ENCODE measurements at places on chromosomes 2 and 18. TPM values are rescaled to one million over a fixed set of nuclear protein-coding genes. Genes with fewer than 3 reads are reported as not detected.

- peaks cover 11% of the 10 kb centered on the region for H3K4me1 ChIP-seq
- peak; percentile 92 for DNase-seq
- peak overlapping the region; percentile 32 for H3K4me3 ChIP-seq
- peaks cover 7% of the 10 kb centered on the region for H3K27me3 ChIP-seq
- H3K27ac ChIP-seq: peak overlapping the region; percentile 70
Measured at GRCh38 chr2:3651691-3652648, 6.0 kb upstream of the ALLC start.

- no peaks in the 10 kb centered on the region for H3K27me3 ChIP-seq
- no peak overlapping the region for H3K27ac ChIP-seq
- H3K4me3 ChIP-seq: no peak overlapping the region
- no peaks in the 10 kb centered on the region for H3K36me3 ChIP-seq
- no peaks in the 10 kb centered on the region for H3K4me1 ChIP-seq
Measured at GRCh38 chr2:123512547-123512946, 512.5 kb upstream of the CNTNAP5 start.

- peaks cover 46% of the 10 kb centered on the region for H3K36me3 ChIP-seq
- H3K4me3 ChIP-seq: no peak overlapping the region
- H3K27me3 ChIP-seq: no peaks in the 10 kb centered on the region
- H3K4me1 ChIP-seq: no peaks in the 10 kb centered on the region
- no peak overlapping the region for H3K27ac ChIP-seq
- no peak for DNase-seq
Measured at GRCh38 chr2:121375621-121376159, 90.7 kb upstream of the TFCP2L1 start.

DNA sequence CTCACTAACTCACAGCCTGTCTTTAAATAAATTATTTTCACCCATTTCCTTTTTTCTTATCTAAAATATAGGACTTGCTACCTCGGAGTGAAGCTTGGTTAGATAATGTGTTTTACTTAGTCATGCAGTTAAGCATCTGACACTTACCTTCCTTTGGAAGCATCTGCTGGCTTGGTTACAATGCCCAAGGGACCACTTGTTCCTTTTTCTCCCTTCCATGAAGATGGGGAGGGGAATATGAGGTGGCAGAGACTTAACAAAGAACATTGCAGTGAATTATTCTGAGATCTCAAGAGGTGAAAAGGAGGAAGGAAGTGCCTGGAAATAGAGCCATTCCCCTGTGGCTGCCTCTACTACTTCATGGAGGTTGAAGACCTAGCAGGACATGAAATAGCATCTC is 145.4 kb upstream of the FOSL2 start:
- H3K4me1 ChIP-seq: no peaks in the 10 kb centered on the region
- peaks cover 48% of the 10 kb centered on the region for H3K36me3 ChIP-seq
- DNase-seq: no peak
- no peak overlapping the region for H3K27ac ChIP-seq

GRCh38 chr18:12686100-12686499 is 16.4 kb downstream of the CEP76 start:
- no peak overlapping the region for H3K27ac ChIP-seq
- peaks cover 4% of the 10 kb centered on the region for H3K4me1 ChIP-seq
- peaks cover 15% of the 10 kb centered on the region for H3K36me3 ChIP-seq
- no peak overlapping the region for H3K4me3 ChIP-seq
- H3K27me3 ChIP-seq: no peaks in the 10 kb centered on the region

DNA sequence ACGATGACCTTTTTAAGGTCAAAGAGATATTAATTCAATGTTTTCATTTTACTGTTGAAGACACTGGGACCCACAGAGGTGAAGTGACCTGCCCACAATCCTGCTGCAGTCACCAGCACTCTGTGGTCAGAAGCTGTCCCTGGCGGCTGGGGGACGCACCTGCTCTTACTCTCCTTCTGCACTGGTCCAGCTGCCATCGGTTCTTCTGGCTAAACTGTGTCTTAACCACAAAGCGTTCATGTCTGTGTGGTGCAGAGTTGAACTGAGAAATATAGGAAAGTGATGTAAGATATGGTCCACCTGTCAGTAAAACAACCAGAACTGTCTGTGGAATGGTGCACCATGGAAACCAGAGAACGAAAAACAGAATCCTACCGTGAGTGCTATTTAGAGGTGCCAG is 44.9 kb upstream of the SMIM21 start:
- H3K36me3 ChIP-seq: no peaks in the 10 kb centered on the region
- DNase-seq: no peak
- peaks cover 4% of the 10 kb centered on the region for H3K27me3 ChIP-seq
- no peaks in the 10 kb centered on the region for H3K4me1 ChIP-seq

DNA sequence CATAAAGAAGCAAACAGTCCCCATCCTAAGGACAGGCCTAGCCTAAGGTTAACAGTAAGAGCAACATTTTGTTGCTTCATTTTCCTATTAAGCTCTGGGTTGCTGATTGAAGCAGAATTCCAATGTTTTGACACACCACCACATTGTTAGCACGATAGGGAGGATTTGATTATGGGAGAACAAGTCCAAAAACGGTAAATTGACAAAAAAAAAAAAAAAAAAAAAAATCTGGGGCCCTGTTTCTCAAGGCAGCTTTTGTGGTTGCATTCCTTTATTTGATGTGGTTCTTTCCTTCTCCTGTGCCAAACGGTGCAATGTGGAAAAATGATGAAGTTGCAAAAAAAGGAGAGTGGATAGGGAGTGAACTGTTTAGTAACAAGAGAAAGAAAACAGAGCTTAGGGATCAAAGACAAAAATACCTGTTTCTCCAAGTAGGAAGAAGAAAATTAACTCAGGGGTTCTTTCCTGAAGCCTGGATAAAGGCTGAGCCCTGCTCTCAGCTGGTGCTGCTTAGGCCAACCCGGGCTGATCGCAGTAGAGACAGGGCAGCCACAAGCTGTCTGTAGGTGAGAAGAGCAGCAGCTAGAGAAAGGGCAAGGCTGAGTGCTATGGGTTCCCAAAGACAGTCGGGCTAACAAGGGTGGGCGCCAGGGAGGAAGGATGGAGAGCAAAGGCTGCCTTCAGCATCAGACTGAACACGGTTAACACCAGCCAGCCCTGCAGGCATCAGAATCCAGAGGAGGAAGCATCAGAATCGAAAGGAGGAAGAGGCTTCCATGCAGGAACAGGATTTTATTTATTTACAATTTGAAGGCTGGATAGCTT is 167.8 kb upstream of the FOSL2 start:
- DNase-seq: no peak
- H3K36me3 ChIP-seq: no peaks in the 10 kb centered on the region
- no peaks in the 10 kb centered on the region for H3K27me3 ChIP-seq
- peaks cover 29% of the 10 kb centered on the region for H3K4me1 ChIP-seq

- H3K4me1 ChIP-seq: peaks cover 26% of the 10 kb centered on the region
- peaks cover 78% of the 10 kb centered on the region for H3K27me3 ChIP-seq
- H3K27ac ChIP-seq: no peak overlapping the region
- DNase-seq: no peak
- no peaks in the 10 kb centered on the region for H3K36me3 ChIP-seq
Measured at GRCh38 chr2:104857262-104858005, 3.5 kb downstream of the POU3F3 start.

DNA sequence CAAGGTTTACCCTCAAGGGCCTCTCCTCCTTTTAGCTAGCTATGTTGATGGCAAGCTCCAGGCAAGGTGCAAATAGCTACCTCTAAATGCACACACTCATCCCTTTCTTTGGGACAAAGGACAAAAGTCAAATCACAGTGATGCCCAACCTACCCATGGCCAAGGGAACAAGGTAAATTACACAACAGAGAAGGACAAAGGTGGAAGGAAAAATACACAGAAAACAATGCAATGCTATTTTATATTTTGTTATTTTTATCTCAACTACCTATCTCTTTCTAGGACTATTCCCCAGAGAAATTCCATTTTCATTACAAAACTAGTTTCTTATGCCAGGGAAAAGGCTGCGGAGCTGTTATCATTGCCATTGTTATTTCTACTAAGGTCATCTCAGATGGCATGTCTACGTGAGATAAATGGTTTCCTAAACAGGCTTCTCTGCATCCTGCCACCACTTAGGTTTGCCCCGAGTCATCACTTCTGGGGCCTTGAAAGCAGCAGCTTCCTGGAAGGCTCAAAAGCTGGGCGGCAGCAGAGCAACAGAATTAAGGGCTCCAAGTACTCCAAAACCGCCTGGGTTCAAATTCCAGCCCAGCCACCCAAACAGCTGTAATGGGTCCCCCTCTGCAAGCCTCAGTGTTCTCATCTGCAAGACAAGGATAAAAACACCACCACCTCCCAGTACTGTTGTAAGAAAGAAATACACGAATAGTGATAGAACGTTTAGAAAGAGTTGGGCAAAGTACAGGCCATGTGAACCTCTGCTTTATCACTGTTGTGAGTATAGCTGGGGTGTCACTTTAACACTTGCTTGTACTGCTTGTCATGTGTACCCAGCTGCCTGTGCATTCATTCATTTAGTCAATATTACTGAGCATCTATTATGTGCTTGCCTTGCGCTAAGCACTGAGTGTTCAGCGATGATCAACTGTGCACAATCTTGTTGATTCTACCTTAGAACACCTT is 20.9 kb downstream of the BCL2 start:
- H3K27me3 ChIP-seq: no peaks in the 10 kb centered on the region
- peak overlapping the region; percentile 15 for H3K27ac ChIP-seq
- no peaks in the 10 kb centered on the region for H3K36me3 ChIP-seq
- peaks cover 95% of the 10 kb centered on the region for H3K4me1 ChIP-seq
- peak; percentile 82 for DNase-seq

GRCh38 chr2:18771212-18771611 is 181.8 kb upstream of the NT5C1B start:
- no peak for DNase-seq
- H3K4me3 ChIP-seq: no peak overlapping the region
- H3K36me3 ChIP-seq: no peaks in the 10 kb centered on the region
- no peaks in the 10 kb centered on the region for H3K4me1 ChIP-seq
- H3K27me3 ChIP-seq: no peaks in the 10 kb centered on the region

DNA sequence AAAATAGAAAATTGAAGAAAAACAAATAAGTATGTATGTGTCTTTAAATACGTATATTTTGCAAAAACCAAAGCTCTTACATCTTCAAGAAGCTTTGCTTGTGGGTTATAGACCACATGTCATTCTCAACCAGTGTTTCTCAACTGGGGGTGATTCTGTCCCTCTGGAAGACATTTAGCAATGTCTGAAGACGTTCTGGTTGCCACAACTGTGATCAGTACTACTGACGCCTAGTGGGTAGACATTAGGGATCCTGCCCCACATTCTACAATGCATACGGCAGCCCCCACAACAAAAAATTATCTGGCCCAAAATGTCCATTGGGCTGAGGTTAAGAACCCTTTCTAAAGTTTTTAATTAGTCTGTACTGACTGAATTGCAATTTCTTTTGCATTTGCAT is 48.4 kb downstream of the UNC50 start:
- H3K4me3 ChIP-seq: no peak overlapping the region
- DNase-seq: no peak
- peaks cover 9% of the 10 kb centered on the region for H3K36me3 ChIP-seq
- H3K4me1 ChIP-seq: no peaks in the 10 kb centered on the region
- no peaks in the 10 kb centered on the region for H3K27me3 ChIP-seq

DNA sequence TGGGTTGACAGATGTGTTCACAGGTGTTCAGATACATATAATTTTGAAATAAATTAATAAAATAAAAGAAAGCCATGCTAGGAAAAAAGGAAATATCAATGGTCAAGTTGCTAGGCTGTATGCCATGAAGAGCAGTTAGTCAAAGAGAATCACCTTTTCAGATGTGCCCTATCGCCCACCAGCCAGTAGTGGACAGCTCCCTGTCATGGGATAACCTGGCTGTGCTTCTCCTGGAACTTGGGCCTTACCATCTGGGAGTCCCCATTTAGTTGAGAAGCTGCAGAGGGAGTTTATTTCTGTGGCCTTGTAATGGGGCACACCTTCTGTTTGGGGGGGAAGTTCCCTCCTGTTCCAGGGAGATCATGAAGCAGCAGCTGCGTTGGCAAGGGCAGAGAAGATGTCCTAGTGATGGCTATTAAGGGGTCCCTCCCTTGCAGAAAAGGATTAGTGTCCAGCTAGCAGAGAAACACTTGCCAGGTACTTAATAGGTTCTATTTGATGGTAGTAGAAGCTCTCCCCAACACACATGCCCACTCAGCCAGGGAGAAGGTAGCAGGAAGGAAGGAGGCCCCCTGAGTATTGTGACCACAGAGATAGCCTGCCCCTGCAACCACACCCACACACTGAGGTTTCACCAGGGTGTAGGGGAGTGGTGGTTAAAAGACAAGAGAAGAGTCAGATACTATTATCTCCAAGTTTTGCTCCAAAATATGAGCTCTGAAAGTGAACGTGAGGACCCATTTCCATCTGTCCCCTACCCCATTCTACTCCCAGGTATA is 117.7 kb downstream of the B3GNT2 start:
- no peak overlapping the region for H3K4me3 ChIP-seq
- no peaks in the 10 kb centered on the region for H3K27me3 ChIP-seq
- DNase-seq: peak; percentile 83
- H3K4me1 ChIP-seq: peaks cover 35% of the 10 kb centered on the region
- no peak overlapping the region for H3K27ac ChIP-seq

DNA sequence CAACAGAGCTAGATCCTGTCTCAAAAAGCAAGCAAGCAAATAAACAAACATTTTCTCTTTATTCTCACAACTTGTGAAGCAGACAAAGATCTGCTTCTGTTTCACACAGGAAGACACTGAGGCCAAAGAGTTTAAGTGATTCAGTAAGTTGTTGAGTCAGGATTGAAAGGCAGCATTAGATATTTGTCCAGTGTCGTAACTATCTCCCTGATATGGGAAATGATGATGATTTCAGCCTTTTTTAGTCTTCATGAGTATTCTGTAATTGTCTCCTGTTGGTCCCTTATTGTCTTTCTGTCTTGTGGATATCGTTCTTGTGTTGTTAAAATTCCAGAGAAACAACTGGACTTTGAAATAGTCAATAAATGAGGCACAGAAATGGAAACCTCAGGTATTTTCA is 59.6 kb downstream of the GATA6 start:
- H3K4me1 ChIP-seq: no peaks in the 10 kb centered on the region
- H3K4me3 ChIP-seq: no peak overlapping the region
- H3K27me3 ChIP-seq: no peaks in the 10 kb centered on the region
- DNase-seq: no peak
- H3K27ac ChIP-seq: no peak overlapping the region

SLC16A14 gene
- total RNA-seq: 15.2 TPM

SCN9A gene
- 22.6 TPM for total RNA-seq

SCYGR4 gene
- total RNA-seq: not detected

GALR1 gene
- total RNA-seq: not detected

DCDC2C gene
- not detected for total RNA-seq

WDCP gene
- total RNA-seq: 13.1 TPM

SLC5A7 gene
- not detected for total RNA-seq

IL1F10 gene
- total RNA-seq: not detected

SOX11 gene
- total RNA-seq: 0.26 TPM

STON1 gene
- total RNA-seq: 21.3 TPM
